Fibroblast of mammary gland (primary cell): ENCODE measurements at places on chromosomes 3 and 15.

GRCh38 chr15:50710585-50710984 lies 24.0 kb upstream of the TRPM7 start:
- DNase-seq = no peak

- peak; percentile 75 for DNase-seq
Observed at GRCh38 chr15:70788114-70789049, 25.0 kb upstream of the UACA start.

DNA sequence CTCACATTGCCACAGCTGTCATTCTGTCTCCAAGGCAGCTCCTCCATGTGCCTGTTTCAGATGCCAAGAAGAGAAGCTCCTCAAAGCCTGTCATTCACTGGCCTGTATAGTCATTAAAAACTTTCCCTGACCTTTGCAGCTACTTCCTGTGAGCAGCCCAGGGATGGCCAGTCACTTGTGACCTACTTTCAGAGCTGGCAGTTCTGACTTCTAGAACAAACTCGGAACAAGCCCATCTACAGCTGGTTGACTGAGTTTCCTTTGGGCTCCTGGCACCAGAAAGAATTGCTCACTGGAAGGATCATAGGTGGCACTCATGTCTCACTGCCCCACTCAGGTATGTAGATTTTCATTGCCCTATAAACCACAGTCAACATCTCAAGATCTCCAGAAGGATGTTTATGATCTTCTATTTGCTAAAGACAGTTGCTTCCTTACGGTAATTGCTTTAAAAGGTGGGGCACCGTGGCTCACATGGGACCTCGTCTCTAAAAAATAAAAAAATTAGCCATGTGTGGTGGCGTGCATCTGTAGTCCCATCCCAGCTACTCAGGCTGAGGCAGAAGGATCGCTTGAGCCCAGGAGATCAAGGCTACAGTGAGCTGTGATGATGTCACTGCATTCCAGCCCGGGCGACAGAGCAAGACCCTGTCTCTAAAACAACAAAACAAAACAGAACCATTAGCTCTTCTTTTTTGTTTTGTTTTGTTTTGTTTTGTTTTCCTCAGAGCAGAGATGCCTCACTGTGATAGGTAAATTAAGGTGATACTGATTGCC lies 11.2 kb upstream of the ATP13A3 start:
- peak; percentile 61 for DNase-seq

DNA sequence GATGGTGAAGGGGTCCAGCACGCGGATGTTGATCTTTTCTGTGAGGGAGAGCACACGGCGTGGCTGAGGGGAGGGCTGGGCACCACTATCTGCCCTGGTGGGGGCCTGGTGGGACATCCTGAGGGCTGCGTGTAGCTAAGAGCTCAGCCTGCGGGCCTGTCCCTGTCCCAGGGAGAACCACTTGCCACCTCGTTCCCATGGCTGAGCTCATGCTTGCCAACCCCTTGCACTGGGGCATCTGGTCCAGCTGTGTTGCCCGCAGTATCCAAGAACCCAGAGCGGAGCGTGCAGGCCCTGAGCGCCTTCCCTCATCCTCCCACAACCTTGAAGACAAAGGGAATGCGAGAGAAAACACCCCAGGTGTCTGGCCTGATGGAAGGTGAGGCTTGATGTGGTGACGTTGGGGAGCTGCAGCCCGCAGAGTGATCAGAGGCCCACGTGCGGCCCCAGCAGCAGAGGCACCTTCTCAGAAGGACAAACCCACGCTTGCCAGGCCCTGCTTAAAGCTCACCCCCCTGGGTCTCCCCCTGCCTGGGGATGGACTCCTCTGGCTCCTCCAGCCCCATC lies 28.9 kb downstream of the TKT start:
- no peak for DNase-seq

DNA sequence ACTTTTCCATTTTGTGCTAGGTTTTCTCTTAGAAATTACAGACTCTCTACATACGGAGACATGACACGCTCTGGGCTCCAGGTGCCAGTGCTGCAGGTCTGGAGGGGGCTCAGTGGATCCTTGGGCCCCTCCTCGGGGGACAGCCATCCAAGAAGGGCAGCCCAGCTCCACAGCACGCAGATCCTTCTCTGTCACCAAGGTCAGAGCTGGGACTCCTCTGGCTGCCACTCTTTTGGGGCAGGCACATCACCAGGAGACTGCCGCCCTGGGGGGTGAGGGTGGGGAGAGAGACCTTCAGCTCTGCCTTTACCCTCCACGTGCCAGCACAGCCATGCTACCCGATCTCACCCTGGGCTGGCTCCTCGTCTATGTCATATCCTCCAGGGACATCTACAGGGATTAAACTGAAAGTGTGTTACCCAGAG lies 65.6 kb downstream of the ATP10A start:
- DNase-seq = peak; percentile 31

DNA sequence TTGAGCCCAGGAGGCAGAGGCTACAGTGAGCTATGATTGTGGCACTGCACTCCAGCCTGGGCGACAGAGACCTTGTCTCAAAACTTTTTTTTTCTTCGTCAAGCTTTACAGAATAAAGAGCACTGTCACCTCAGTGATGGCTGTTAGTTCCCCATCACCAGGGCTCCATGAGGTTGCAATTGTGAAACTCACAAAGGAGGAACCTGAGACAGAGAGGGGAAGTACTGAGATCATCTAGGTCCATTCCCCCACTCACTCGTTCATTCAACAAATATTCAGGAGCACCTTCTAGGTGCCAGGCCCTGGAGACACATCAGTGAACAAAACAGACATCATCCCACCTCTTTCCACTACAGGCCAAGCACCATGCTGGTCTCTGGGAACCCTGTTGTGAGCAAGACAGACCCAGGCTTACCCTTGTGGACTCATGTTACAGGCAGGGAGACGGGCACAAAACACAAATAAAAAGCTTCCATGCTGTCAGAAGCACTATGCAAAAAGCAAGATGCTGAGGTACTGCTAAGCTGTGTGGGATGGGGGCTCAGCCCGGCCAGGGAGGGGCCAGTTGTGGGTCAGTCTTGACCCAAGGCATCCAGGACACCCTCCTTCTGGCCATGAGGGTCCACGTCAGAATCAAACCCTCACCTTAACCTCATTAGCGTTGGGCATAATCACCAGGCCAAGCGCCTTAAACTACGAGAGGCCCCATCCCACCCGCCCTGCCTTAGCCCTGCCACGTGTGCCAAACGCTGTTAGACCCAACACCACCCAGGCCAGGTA lies 2.1 kb upstream of the RHO start:
- DNase-seq = no peak

DNA sequence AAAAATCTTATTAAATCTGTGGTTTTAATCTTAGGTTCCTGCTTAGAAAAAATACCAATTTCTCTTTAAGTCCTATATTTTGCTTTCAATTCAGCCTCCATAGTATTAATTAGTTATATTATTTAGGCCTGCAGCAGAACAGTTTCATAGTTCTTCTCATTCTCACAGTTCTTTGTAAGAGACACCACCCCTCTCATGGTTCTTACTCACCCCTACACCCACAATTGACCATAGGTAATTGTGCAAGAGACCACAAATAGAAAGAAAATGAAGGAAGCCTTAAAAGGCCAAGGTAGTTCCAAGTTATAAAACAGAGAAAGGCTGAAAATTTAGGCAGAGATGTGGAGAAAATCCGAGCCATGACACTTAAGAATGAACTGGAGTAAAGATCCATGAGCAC lies 415.3 kb downstream of the TIGIT start:
- DNase-seq = peak; percentile 82

GRCh38 chr15:52481915-52482314 lies 46.8 kb downstream of the MYO5A start:
- DNase-seq = peak; percentile 84

DNA sequence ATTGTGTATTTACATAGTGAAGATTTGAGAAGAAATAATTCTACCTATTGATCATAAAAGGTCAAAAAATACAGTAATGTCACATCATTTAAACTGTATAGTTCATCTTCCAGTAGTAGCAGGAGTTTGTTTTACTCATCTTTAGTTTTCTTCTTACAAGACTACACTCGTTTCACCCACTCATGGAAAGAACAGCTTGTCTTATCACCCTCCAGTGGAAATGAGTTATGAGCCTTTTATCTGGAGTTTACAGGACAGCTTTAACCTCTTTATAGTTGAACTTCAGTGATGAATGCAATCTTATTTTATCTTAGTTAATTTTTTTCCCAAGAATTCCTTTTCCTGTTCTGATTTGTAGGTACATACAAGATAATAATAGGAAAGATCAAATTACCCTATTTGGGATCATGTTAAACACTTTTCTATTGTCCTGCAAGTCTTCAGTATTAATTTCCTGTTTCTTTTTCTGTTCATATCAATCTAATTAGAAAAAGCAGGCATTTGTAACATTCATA lies 36.8 kb downstream of the RBMS3 start:
- DNase-seq = no peak

DNA sequence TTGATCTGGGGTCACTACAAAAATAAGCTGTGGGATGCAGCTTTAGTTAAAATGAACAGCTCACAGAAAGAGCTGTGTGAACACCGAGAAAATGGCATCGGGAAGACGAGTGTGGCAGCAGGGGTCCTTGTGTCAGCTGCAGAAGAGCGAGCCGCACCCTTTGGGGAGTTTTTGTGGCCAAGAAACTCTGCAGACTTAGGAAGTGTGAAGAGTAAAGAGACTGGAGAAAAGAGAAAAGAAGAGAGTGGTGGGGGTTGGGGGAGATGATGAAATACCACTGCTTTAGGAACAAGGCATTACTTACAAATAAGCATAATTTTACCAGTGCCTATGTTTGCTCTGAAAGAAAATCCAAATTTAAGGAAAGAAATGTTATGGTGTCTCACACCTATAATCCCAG lies 147.8 kb downstream of the LRRC28 start:
- no peak for DNase-seq

DNA sequence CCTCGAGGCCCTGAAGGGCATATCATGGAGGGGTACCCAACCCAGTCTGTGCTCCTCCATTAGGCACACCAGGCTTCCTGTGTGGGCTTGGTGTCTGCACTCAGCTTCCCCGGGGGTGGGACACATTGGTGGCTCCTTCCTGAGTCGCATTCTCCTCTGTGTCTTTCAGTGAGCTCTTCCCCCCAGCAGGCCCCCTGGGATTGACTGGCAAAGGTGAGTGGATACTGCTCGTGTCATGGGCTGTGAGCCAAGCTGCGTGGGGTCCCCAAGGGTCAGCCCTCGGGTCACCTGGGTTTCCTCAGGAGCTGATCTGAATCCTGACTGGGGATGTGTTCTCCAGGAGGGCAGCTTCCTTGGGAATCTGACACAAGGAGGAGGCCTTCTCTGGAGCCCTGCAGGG lies 231.0 kb downstream of the SNRPN start:
- DNase-seq = no peak

DNA sequence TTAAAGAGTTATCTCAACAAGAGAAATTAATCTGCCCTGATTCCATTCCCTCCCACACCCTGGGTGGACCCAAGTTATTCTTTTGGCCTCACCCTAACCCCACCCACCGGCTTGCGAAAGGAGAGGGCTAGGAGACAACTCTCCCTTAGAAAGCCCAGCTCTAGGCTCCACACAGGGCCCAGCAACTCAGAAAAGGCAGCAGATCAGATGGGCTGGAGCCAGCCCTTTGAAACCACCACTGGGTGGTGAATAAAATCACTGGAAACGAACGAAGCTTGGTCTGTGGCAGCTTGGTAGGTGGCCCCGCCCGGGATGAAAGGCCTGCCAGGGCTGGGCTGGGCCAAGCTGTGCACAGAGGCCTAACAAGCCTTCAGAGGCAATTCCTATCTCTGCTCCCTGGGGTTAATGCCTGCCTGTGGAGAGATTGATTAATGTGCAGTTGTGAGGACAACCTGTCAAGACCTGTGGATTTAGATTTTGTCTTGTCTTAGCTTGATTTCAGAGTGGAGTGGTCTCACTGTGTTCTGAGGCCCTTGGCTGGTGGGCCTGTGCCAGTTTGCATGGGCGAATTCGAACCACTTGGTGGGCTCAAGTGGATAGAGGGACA lies 38.8 kb downstream of the BHLHE40 start:
- peak; percentile 72 for DNase-seq
